Astrocyte of the cerebellum (primary cell): ENCODE measurements at places on chromosomes 6 and 20.
A peak's percentile ranks its signal among the peaks of the same experiment; 100 is the strongest.

DNA sequence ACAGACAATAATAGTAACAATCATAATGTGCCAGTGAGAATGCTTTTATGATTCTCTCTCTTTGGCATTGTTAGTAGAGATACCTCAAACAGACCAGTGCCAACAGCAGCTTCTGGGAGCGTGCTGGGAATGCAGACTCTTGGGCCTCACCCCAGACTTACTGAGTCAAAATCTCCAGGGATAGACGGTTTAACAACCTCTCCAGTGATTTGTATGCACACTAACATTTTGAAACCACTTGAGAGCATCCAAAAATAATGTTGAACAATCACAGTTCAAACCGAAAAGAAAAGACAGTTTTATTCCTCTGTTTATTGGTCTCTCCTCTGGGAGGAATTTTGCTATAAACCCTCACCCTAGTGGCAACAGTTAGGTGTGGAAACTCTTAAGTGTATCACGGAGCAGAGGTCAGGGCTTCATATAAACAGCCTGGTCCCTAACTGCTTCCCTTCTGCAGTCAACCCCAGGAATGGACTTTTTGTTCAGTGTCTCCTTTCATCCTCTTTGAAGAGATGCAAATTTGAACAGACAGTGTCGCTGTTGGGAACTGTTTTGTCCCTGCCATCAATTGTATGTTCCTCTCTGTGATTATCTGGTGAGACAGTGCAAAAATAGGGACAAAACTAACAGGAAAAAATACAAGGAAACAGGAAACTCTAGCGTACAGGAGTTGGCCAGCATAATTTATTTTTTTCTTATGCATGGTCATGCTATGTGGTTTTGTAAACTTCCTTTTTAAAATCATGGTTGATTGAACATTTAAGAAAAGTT lies 162.4 kb upstream of the BTBD3 start:
- DNase-seq = peak; percentile 11

GRCh38 chr20:25987073-25987927 lies 290.6 kb upstream of the ZNF337 start:
- no peak for DNase-seq

- peak; percentile 81 for DNase-seq
These were observed 24.9 kb upstream of the IER3 start for GRCh38 chr6:30769088-30769852.

DNA sequence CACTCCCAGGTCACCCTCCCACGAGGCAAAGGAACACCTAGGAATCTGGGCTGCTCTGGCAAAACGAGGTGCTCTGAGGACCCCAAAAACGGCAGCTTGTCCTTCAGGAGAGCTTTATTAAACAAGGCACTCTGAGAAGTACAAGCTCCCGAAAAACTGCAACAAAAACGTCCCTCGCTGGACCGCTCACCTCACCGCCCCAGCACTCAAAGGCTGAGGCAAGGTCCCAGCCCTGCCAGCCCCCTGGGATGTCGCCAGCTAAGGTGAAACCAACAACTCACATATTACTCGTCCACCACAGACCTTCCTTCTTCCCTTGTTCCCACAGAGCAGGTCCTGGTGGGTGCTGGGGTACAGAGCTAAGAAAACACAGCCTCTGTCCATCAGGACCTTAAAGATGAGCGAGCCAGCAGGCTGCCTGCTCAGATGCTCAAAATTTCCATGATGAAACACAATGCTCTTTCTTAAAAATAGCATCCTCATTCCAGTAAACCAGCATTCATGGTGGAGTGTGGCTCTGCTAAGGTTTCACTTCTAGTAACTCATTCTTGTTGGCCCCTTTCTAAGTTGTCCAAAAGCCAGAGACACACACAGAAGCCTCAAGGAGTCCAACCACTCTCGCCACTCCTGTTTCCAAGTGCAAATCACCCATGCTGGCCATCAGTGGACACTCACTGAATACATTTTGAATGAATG lies 35.9 kb downstream of the ATP9A start:
- peak; percentile 38 for DNase-seq

- no peak for DNase-seq
These were observed 11.5 kb upstream of the MUC22 start for GRCh38 chr6:30998785-30999184.

DNA sequence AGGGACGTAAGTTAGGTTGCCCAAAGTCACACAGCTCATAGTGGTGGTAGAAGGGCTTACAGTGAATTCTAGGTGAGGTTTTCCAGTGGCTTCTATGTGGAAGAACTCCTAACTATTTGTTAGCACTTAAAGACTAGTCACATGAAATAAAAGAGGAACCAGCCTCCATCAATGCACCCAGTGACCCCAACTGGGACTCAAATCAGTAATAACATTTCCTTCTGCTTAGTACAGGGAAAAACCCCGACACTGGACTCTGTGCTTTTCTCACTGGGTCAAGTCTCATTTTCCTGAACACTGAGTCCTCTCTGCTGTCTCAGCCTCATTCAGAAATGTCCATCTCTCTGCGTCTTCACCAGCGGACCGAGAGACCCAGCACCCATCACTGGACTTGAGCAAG lies 89.2 kb downstream of the SLC22A23 start:
- no peak for DNase-seq

DNA sequence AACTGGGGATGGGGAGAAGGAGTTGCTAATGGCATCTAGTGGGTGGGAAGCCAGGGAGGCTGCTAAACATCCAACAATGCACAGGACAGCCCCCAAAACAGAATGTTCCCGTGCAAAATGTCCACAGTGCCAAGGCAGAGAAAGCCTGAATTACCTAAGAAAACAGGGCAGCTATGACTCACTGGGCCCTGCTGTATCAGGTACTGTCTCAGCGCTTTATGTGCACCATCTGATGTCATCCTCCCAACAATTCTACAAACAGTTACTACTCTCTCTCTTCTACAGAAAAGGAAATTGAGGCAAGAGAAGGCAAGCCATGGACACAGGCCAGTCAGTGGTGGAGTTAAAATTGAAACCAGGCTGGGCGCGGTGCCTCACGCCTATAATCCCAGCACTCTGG lies 3.1 kb downstream of the YTHDF1 start:
- no peak for DNase-seq

DNA sequence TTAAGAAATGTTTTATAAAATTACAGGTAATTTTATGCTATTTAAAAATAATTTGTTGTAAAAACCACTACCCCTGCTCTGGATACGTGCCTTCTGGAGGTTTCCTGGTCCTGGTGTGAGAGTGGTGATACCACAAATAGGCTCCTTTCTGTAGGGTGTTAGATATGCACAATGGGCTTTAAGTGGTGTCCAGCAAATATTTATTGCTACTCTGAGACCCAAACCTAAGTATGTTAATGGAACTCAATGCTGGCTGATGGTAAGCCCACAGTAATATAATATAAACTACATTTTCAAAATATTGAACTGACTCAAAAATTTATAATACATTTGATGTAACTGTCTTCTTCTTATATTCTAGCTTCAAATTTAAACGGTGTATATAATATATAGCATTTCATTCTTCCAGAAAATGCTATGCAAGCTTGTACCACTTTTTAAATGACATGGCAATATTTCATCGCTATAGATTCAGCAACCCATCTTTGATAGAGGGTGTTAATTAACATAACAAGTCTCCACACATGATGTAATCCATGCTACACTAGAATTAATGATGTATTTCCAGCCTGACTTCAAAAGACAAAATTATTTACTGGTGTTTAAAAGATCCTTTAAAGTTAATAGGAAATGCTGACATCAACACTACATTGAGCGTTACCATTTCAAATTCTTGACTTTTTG lies 161.9 kb downstream of the DST start:
- DNase-seq = no peak

DNA sequence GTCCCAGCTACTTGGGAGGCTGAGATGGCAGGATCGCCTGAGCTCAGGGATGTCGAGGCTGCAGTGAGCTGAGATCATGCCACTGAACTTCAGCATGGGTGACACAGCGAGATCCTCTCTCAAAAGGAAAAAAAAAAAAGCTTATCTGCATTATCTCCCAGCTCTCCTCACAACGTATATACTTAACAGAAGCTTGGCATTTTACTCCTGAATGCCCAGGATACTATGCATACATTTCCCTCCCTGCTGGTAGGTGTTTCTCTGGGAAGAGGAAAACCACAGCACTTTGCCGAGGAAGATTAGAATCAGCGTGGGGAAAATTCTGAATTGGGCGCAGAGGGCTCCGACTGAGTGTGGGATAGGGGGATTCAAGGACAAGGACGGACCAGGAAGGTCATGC lies 800.6 kb downstream of the DHX35 start:
- no peak for DNase-seq

DNA sequence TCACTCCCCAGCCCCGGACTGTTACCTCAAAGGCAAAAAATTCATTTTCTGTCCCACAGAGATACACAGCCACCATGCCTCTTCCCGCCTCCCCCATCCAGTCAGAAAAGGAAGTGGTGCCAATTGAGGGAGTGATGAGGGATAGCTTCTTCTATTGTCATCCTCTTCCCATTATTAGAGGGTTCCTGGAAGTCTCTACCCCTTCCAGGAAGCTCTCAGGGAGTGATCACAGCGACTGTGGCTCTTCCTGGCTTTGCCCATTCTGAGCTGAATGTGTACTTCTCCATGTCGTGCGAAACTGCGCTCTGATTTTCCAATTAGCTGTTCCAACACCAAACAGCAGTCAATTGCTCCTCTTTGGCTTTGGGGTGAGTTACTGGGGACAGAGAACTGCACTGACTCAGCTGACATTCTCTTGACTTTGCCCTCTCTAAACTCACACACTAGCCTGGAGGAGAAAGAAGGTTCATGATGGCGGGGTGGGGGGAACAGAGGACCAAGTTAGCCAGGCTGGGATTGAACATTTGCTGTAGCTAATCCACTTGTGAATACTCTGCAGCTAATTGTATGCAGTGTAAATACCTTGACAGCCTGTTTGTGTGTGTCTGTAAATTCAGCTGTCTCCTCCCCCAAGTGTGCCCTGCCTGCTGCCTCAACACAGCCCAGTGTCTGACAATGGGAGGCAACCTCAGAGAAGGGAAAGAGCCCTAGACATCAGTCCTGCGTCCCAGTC lies 2.4 kb upstream of the MDGA1 start:
- no peak for DNase-seq

DNA sequence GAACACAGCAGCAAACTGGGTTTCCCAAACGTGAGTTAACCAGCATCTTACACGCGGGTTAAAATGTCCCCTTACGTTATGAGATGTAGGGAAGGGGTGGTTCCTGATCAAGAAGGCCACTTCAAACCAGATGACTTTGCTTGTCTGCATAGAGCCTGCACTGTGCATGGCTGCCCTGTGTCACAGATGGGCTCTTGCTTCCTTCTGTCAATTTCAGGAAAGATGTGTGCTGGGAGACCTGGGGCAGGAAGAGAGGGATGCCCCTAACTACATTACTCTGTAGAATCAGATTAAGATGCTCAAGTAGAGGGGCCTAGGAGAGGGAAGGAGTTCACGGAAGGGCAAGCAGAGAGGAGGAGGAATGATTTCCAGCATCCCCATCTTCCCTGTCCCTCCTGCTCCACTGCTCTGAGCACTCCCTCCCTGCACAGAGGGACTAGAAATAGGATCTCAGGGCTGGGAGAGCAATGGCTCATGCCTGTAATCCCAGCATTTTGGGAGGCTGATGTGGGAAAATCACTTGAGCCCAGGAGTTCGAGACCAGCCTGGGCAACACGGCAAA lies 63.5 kb upstream of the ZMYND8 start:
- no peak for DNase-seq

GRCh38 chr6:167701010-167701409 lies 125.7 kb upstream of the AFDN start:
- no peak for DNase-seq

DNA sequence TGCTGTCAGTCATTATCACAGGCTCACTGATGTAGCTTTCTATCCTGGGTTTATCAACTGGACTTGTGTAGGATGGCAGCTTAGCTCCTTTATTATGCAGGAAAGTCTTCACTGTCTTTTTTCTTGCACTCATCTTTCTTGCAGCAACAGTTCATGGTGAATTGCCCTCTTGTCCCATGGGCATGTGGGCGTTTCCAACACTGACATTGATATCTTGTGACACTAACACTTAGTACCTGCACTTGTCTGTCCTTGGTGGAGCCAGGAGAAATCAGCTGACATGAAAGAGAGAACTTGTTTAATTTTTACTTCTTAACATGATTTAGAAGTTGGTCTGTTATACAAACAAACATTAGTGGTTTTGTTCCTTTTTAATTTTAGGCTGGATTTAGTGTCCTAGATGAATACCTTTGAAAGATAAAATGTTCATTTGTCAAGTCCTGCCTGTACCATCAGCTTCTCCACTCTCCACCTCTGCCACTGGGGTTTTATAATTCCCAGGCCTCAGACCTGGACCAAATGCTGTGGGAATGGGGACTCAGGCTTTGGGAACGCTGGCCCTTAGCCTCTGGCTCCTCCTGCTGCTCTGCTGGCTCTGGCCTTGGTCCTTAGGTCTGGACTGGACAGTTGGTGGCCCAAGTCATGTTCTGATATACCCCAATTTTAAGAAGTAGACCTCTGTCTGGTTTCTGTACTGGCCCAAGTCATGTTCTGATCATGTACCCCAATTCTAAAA lies 161.0 kb upstream of the LAMP5 start:
- no peak for DNase-seq

DNA sequence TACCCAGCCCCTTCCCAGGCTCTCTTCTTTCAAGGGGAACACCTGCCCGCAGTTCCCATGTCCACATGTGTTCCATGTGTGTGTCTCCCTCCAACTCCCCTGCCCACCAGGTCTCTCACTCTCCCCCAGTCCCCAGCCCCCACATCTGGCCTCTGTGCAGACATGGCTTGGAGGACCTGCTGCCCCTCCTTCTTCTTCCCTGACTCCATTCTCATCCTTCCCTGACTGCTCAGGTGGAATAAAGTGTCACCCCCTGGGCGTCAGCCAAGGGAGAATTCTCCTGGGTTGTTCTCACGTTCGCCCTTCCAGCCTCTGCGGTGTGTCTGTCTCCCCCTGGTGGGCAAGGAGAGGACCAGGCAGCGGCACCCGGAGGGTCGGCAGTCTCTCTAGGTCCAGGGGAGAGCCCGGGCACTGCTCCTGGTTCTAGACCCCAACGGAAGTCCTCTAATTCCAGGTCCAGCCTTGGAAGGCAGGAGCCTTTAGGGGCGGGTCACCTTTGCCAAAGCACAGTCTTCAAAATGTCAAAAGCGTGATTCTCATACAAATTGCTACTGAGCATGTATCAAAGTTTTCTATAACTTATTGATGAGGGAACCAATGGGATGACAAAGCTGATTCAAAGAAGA lies 50.5 kb downstream of the EBF4 start:
- peak; percentile 18 for DNase-seq

- no peak for DNase-seq
These were observed 98.4 kb upstream of the ADTRP start for GRCh38 chr6:11876934-11877433.

DNA sequence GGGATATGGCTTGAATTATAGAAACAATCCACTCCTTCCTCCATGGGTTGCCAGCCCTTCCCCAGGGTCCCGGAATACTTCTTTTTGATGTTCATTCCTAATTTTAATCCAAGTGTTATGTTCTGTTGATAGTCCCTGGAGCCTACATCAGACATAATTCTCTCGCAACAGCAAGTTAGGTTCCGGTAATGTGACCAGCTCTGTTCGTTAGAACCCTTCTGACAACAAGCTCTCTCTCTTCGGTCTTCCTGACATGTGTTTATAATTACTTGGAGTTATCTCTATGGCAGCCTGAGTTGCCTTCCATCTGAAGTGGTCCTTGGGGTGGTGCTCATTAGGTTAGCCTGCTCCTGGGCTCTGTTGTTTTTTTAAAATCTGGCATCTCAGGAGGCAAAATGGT lies 506.9 kb upstream of the JARID2 start:
- no peak for DNase-seq
